ENCODE measurements at places on chromosomes 4 and X. TPM values are rescaled to one million over a fixed set of nuclear protein-coding genes. Genes with fewer than 3 reads are reported as not detected.

Gene HS3ST1
- total RNA-seq = 1.5 TPM

Gene IBSP
- not detected for total RNA-seq

Gene SLIT2
- total RNA-seq = 24.1 TPM

Gene RNF128
- total RNA-seq = not detected

Gene JAKMIP1
- 0.18 TPM for total RNA-seq

Data from cardiac atrium fibroblast (primary cell).